Activated CD4-positive, alpha-beta T cell treated with anti-CD3 and anti-CD28 coated beads, Interleukin-2, amount 50 U/mL, for 24 hours (primary cell): ENCODE measurements at places on chromosomes 11 and 22.

- no peak for DNase-seq
Observed at GRCh38 chr11:64253481-64253880, 2.2 kb downstream of the PLCB3 start.

- no peak for DNase-seq
Observed at GRCh38 chr11:45772986-45773785, 31.8 kb upstream of the SLC35C1 start.

DNA sequence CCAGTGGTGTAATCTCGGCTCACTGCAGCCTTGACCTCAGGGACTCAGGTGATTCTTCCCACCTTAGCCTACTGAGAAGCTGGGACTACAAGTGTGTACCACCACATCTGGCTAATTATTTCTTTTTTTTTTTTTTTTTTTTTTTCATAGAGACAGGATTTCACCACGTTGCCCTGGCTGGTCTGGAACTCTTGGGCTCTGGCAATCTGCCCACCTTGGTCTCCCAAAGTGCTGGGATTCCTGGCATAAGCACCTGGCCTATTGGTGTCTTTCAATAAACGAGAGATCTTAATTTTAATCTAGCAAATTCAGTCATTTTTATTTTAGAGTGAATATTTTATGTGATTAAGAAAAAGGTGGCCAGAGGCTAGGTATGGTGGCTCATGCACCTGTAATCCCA, 40.1 kb downstream of the DGCR2 start:
- DNase-seq: no peak

DNA sequence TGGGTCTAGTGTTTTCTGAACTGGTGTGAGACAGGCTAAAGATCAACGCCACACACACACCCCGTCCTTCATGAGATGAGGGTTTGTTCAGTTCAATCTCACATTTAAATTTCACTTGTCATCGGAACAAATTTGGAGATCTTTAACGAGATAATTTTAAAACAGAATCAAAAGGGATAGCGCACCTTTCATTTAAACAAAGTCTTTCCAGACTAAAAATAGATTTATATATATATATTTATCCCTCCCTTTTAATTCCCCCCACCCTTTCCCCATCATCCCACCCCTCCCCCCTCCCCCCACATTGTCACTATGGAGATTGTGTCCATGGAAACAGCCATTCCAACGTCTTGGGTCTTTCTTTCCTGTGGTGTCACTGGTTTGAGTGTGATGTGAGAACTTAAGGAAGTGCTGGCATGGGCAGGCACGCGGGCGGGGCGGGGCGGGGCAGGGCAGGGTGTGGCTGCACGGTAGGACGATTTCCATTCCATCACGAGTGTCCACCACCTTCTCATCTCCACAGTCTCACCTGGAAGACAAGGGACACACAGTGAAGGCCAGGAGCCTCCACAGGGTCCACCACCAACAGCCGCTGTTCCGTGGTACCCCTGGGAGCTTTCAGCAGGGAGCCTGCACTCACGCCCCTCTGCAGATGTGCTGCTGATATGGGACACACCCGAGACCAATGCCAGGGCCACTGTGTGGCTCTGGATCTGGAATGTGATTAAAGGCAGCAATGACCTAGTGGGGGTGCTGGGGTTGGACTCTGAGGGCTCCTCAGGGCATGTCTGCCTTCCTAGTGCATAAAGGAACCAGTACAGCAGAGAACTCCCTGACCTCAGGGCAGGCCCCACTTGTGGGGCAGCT, 30.5 kb upstream of the CYP2D6 start:
- no peak for DNase-seq

DNA sequence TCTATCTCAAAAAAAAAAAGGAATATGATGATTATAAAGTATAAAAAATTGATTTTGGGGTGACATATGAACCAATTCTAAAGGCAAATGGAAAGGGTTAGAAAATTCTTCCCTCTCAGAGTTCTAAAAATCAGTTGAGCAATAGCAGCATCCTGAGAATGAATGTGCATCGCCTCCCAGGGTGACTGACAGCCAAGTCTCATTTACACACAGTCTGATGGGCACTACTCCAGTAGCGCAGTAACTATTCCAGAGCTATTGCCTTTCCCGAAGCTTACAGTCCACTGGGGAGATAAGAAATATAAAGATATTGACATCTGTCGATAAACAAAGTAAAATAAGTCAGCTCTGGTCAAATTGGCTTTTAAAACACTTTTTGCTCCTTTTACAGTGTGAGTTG, 32.3 kb upstream of the SORL1 start:
- DNase-seq: no peak

DNA sequence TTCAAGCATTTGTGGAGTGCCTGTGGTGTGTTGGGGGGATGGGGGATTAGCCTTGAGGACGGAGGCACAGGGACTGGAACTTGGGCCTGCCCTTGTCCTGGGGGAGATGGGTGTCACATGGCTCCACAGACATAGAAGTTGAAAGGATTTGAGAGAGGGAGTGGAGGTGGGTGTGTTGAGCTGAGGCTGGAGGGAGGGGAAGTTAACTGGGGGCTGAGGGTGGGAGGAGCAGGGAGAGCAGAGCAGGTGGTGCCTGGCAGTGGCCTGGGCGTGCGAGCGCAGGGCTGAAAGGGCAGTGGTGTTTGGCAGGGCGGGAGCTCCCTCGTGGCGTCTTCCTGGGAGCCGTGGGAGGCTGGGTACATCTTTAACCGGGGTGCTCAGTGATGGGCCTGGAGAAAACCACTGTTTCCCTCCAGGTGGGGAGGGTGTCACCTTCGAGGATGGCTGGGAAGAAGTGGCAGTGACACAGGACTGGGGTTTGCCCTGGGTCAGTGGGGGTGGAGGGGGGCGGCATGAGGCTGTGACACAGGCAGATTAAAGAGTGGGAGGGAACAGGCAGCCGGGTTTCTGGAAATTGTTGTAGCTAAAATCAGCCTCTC, 45.5 kb downstream of the AP2A2 start:
- DNase-seq: no peak

DNA sequence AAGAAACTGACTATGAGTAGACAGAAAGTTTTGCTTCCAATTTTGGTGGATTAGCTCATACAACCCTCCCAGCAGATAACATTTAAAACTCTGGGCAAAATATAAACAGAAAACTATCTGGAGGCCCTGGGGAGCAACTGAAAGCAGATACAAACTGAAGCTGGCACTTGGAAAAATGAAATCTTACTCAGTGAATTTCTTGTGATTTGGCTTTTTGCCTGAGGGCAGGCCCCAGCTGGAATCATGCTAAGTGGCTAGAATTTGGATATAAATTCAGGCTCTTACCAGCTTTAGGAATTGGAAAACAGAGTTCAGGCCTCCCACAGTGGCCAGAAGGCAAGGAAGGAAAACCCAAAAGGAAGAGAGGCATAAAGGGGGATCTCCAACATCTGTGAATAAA, 85.8 kb downstream of the EFCAB6 start:
- DNase-seq: no peak

- no peak for DNase-seq
Observed at GRCh38 chr22:32752326-32752725, 49.2 kb upstream of the TIMP3 start.

DNA sequence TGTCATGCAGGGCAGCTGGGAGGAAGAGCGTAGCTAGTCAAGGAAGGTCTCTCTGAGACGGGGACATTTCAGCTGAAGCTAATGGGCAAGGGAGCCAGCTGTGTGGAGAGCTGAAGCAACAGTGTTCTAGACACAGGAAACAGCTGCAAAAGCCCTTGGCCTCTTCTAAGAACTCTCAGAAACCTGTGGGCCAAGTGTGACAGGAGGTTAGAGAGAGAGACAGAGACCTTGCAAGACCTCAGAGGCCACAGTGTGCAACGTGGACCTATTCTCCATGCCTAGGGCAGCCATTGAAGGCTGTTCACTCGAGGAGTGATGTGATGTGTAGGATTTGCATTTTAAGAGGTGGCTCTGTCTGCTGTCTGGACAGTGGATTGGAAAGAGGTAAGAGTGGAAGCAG, 48.7 kb upstream of the TNRC6B start:
- no peak for DNase-seq

DNA sequence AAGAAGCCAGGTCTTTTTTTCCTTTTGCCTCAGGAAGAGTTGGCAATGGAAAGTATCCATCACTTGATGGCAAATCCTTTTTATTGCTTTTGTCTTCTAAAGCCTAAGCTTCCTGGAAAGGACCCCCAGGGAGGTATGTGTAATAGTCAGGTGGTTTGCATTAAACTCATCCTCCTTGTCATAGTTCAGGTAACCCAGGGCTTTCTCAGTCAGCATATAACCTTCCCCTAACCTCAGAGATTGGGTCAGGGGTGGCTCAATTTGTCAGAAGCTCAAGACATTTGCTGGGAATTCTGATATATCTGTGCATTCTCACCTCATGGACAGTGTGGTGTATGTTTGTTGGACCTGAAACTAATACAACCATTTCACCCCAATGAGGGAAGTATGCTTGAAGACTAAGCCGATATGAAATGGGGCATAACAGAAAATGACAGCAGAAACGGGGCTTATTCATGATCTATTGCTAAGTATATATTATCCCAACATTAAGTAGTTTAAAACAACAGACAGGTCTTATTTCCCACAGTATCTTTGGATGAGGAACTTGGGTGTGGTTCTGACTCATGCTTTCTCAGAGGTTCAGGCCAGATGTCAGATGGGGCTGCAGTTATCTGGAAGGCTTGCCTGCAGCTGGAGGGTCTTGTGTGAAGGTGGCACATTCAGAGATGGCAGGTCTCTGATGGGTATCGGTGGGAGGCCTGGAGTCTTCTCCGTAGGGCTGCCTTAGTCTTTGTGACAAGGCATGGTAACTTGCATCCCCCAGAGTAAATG, 135.8 kb upstream of the SPON1 start:
- no peak for DNase-seq

- no peak for DNase-seq
Observed at GRCh38 chr11:66123902-66124301, 53.8 kb downstream of the PACS1 start.

DNA sequence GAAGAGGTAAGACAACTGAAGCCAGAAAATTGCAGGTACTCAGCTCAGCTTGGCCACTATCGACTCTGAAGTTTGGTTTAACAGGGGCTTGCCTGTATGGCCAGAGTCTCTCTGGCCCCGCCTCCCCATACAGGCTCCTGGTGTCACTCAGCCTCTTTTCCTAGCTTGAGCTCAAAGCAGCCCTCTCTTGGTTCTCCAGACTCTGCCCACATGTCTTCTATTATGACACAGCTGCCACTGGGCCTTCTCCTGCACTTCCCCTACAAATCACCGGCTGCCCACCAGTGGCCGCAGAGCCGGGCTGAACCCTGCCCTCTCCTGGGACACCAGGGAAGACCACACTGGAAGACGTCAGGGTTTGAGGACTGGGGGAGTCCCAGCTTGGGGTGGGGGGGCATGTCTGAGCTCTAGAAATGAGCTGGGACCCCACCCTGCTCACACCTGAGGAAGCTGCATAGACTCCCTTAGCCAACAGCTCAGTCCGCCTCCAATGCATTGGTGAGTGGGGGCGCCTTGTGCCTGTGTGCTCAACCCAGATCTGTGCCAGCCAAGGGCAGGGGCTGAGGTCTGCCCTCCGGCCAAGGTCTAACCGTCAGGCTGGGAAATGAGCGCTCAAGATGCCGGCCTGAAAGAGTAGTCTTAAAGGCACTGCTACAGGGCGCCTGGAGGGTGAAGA, 94.4 kb upstream of the LMO1 start:
- DNase-seq: no peak

DNA sequence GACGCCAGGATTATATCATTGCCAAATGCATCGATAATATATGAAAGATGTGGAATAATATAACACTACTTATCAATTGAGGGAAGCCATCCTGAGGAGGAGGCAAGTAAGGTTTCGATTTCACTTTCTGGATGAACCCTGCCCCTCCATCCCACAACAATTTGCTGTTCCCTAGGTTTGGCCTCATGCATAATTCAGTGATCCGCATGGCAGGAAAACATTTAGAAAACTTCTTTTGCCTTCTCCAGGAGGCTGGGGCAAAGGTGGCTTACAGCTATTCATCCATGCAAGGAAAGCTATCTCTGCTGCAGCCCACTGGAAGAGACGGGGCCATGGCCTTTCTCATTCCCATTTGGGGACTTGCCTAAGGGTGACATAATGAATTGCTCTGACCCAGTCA, 489.4 kb upstream of the CADM1 start:
- no peak for DNase-seq

GRCh38 chr11:82458761-82459160, 274.9 kb downstream of the FAM181B start:
- DNase-seq: no peak

DNA sequence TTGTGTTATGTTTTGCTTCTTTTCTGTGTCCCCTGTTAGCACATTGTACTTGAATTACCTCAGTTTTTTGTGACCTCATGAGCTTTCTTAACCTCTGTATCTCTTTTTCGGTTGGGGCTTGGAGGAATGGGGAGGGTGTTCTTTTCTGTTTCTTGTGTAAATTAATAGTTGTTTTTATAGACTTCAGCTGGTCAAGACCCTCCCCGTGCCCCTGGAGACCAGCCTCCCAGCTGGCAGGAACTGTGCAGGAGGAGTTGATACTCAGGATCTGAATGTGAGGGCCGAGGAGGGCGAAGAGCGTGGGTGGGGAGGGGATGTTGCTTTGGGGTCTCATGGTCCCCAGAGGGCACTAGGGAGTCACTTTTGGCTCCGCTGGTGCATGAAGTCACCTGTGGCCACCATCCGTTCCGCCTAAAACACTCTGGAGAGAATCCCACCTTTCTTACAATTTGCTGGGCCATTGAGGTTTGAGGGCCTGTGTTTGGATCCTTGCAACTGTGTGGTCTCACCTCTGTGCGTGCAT, 44.3 kb upstream of the NNMT start:
- no peak for DNase-seq

GRCh38 chr11:79396674-79397073, 44.2 kb downstream of the TENM4 start:
- DNase-seq: no peak

GRCh38 chr11:64713781-64714363, 9.1 kb downstream of the NRXN2 start:
- DNase-seq: no peak

DNA sequence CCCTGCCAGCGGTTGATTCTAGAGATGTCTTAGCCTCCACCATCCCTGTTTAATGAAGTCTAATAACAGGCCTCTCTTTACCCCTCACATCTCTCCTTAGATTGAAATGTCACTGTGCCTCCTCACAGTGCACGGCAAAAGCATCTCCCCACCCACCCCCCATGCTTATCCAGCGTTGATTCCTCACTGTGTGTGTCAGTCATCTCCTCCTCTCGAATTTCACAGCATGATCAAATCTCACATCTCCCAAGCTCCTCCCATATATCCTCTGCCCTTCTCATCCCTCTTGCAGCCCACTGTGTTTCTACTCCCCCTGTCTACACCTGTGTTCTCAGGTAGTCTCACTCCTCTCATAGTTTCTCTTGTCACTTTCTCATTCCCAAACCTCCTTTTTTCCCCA, 84.6 kb downstream of the DBX1 start:
- DNase-seq: no peak

- DNase-seq: no peak
Observed at GRCh38 chr11:12161137-12161536, 50.7 kb downstream of the MICAL2 start.

DNA sequence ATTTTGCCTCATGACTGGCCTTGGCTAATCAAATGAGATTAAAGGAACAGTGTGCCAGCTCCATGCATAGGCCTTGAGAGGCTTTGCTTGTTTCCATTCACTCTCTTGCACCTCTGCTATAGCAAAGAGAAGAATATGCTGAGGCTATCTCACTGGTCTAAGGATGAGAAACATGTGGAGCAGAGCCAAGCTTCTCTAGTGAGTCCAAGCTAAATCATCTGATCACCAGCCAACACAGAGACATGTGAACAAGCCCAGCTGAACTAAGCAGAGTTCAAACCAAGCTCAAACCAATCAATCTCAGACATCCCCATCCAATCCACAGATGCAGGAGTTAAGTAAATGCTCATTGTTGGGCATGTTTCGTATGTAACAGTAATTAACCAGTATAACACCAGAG, 69.4 kb upstream of the API5 start:
- DNase-seq: no peak
